ENCODE measurements at places on chromosomes 7 and 10. TPM values are rescaled to one million over a fixed set of nuclear protein-coding genes. Genes with fewer than 3 reads are reported as not detected.

DNA sequence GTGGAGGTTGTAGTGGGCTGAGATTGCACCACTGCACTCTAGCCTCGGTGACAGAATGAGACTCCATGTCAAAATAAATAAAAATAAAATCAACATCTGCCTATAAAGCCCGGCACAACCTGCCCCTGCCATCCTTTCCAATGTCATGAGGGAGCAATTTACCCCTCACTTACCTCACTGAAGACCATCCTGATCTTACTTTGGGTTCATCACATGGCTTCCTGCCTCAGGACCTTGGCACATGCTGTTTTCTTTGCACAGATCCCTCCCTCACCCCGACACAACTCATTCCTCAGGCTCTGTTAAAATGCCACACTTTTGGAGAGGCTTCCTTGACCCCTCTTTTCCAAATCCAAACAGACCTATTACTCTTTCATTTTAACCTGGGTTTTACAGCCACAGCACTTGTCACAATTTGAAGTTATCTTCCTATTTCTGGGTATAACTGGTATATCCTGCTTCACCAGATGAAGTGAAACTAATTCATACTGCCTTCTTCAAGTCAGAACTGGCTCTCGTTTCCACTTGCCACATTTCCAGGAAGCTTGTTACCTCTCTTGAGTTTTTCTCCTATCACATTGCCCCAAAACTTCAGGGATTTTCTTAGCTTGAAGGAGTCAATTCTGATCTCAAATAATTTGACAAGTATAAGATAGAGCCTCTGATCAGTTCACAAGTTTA lies 69.3 kb upstream of the PARD3 start:
- no peak for DNase-seq

DNA sequence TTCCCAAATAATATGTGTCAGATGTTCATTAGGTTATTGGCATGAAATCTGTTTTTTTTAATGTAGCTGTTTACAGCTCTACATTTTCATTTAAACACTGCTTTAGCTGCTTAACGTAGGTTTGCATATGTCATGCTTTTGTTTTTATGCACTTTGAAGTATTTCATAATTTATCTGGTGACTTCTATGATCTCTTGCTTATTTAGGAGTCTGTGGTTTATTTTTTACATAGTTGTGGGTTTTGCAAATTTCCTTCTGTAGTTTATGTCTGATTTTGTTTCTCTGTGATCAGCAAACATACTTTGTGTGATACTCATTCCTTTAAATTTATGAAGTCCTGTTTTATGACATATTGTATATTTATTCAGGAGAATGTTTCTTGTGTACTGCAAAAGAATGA lies 606.5 kb upstream of the PFKP start:
- no peak for DNase-seq

CAV2 gene
- 1.7 TPM for total RNA-seq

DNA sequence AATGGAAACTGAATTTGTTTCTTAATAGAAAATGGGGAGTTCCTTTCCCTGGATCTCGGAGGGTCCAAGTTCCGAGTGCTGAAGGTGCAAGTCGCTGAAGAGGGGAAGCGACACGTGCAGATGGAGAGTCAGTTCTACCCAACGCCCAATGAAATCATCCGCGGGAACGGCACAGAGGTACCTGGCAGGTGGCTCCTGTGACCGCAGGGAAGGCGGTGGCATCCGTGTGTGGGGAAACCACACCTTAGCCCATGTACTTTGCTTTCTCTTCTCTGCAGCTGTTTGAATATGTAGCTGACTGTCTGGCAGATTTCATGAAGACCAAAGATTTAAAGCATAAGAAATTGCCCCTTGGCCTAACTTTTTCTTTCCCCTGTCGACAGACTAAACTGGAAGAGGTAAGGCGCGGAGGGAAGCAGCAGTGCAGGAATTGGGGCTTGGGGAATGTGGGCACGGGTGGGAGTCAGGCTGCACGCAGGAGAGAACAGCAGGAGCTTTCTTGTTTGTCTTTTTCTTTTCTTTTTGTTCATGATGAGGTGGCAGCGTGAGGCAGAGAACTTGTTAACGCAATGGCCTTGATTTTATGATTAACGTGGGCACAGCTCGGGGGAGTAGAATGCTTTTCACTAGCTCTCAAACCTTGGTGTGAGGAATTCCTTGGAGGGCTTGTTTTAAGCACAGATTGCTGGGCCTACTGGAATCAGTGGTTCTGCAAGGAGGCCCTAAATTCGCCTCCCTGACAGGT lies 12.8 kb downstream of the HKDC1 start:
- no peak for DNase-seq

AGAP9 gene
- 23.7 TPM for total RNA-seq

EGFR gene
- total RNA-seq: 12.8 TPM

CACNA2D1 gene
- total RNA-seq: 258 TPM

NME8 gene
- total RNA-seq: not detected

- DNase-seq: no peak
Observed at GRCh38 chr7:155224116-155224811, 73.4 kb upstream of the INSIG1 start.

GRCh38 chr10:22606164-22606614 lies 108.2 kb downstream of the PIP4K2A start:
- no peak for DNase-seq

- no peak for DNase-seq
Observed at GRCh38 chr10:113450906-113451305, 101.9 kb upstream of the HABP2 start.

Measured in glutamatergic neuron (in vitro differentiated cells).